ENCODE measurements at places on chromosomes 5 and 9.

DNA sequence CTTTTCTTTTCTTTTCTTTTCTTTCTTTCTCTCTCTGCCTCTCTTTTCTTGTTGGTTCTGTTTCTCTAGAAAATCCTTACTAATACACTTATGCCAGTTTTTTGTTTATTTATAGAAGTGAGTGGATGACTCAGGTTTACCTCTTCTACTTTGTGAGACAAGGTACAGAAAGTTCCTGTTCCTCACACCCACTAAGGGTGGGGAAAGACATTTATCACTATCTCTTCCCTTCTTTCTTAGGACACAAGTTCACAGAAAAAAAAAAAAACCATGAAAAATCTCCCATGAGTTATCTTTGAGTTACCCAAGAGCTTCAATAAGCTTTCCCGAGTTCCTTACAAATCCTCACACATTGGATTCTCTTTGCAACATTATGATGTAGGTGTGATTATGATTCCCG, 60.9 kb upstream of the CD180 start:
- DNase-seq = no peak

DNA sequence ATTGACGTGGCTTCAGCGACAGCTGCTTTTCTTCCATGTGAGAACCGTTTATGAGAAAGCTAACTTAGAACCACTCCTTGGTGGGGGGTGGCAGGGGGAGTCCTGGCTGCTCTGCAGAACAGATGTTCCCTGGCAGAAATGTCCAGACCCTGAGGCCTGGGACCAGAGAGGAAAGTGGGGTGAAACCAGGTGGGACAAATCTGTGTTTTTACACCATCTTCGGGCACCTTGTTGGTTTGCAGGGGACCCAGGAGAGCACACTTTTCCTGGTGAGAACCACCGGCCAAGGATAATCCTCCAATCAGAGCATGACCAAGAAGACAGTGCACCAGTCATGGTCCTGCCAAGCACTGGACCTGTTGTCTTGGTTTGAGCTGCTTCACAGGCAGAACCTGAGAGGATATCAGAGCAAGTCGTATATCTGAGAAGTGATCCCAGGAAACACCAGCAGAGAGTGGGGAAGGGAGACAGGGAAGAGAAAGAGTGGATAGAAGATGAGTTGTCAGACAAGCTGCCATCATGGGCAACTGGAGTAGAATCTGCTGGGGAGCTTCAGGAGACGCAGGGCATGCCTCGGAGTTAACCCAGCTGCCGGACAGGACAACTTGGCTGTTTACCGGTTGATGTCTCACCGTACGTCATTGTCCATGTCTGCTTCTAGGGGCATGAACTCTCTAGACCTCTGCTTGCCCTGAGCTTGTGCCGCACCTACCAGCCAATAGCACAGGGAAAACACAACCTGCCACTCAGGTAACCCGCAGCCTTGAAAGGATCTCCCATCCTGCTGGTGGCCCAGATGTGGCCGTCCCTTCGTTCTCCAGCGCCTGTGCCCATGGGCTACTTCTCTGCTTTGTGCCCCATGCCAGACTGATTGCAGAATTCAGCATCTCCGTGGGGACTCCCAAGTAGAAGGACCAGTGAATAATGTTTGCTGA, 178.4 kb upstream of the MVB12B start:
- DNase-seq = no peak

DNA sequence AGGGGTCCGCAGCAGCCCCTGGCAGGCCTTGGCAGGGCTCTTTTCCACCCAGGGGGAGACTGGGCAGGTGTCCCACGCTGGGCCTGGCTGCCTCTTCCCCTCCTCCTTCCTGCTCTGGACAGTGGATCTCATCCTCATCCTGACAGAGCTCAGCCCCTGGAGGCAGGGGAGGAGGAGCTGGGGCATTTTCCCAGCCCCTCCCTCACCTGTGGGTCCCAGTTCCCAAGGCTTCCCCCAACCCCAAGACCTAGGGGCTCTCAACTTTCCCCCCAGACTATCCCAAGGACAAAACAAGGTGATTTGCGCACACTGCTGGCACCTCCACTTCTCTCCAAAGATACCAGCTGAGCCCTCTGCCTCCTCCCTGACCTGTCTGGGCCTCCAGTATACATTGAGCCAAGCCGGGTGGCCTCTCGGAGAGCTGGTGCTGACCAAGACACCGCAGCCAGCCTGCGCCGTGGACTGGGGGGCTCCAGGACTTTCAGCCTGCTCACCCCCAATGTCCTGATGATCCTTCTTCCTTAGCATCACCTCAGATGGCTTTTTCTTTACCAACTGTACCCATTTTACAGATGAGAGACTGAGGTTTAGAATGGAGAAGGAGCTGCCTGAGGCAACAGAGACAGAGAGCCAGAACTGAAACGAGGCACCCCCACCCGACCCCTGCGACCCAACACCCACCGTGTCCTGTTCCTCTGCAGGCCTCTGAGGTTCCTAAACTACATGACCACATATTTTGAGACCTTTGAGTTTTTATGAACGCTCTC, 126.6 kb downstream of the BARX1 start:
- DNase-seq = no peak

- no peak for DNase-seq
Observed at GRCh38 chr9:97853844-97854695, 1.0 kb downstream of the FOXE1 start.

GRCh38 chr5:139652788-139653241, 4.7 kb downstream of the CXXC5 start:
- DNase-seq = no peak

DNA sequence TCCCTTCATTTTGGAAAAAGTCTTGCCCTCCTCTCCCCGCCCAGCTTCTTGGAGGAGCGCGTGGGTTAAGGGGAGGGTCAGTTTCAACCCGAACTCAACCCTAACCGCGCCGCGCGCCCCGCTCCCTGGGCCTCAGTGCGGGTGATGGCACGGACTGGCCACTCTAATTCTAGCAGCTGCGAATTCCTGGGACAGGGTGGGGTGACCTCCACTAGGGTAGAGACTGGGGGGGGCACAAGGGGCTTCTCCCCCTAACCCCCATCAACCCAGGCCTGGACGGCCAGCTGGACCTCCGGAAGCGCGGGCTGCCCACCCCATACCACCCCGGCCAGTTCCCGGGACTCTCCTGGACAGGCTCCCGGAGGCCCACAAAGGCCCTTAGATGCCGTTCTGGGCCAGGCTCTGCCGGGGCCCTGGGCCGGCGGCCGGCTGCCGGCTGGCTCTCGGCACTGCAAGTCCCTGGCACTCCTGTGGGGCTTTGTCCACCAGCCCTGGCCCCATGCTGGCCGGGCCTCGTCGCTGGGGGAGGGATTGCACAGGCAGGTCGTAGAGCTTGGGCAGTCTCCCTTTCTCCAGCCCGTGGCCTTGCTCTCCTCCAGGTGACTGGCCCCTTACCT, 7.2 kb upstream of the PSD2 start:
- DNase-seq = no peak

GRCh38 chr5:122507581-122507980, 195.5 kb downstream of the SNCAIP start:
- DNase-seq = no peak

DNA sequence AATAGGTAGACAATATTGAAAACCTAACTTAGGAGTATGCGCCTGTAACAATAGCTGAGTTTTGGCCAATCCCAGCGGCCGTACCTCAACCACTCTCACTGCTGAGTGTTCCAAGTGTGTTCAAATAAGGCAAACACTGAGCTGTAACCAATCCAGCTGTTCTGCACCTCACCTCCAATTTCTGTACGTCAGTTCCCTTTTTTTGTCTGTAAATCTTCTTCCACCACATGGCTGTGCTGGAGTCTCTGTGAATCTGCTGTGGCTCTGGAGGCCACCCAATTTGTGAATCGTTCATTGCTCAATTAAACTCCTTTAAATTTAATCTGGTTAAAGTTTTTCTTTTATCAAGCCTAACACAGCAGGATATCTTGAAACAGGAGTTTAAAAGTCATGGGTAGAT, 116.3 kb downstream of the SLC28A3 start:
- no peak for DNase-seq

GRCh38 chr5:139446956-139447779, 7.8 kb upstream of the DNAJC18 start:
- DNase-seq = no peak

DNA sequence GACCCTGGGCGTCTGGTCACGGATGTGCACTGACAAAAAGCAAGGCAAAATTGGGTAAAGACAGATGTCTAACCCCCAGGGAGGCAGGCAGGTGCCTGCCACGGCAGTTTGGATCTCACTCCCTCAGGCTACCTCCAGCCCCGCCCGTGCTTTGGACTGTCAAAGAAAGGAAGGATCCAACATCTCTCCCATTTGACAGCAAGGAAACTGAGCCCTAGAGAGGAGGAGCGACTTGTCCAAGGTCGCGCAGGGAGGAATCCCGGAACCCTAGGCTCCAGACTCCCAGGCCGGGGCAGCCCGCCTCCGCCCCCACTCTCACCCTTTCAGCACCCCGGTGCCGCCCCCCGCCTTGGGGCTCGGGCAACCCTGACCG, 376 bp downstream of the GOLGA1 start:
- DNase-seq = no peak

DNA sequence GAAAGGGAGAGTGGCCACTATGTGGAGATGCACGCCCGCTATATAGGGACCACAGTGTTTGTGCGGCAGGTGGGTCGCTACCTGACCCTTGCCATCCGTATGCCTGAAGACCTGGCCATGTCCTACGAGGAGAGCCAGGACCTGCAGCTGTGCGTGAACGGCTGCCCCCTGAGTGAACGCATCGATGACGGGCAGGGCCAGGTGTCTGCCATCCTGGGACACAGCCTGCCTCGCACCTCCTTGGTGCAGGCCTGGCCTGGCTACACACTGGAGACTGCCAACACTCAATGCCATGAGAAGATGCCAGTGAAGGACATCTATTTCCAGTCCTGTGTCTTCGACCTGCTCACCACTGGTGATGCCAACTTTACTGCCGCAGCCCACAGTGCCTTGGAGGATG, 19.8 kb downstream of the RGMB start:
- no peak for DNase-seq

- DNase-seq = peak; percentile 87
Observed at GRCh38 chr5:179407191-179408175, 62.2 kb upstream of the ADAMTS2 start.

- DNase-seq = no peak
Observed at GRCh38 chr9:114006931-114007691, 71.0 kb downstream of the AMBP start.

GRCh38 chr5:172334641-172335040, 51.1 kb upstream of the UBTD2 start:
- no peak for DNase-seq

DNA sequence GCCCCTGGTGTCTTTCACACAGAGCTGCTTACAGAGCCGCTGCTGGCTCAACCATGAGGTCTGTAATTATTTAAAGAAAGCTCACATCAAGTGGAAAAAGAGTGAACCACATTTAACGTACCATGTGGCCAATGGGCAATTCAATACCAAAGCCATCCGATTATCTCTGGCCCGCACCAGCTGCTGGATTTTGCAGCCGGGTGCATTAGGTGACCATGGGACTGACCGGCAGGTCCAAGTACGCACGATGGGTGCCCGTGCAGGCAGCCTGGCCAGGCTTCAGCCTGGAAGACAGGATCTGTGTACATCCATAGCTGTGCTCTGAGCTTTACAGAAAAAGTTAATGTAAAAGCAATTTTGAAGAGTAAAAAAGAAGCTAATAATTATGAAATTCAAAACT, 20.5 kb downstream of the PPARGC1B start:
- no peak for DNase-seq

DNA sequence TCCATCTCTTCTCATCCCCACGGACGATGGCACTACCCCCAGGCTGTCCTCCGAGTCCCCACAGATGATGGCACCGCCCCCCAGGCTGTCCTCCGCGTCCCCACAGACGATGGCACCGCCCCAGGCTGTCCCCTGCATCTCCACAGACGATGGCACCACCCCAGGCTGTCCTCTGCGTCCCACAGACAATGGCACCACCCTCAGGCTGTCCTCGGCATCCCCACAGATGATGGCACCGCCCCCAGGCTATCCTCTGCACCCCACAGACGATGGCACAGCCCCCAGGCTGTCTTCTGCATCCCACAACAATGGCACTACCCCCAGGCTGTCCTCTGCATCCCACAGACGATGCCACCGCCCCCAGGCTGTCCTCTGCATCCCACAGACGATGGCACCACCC, 57.4 kb upstream of the PTCH1 start:
- no peak for DNase-seq

GRCh38 chr5:54944364-54944763, 41.0 kb downstream of the ESM1 start:
- peak; percentile 66 for DNase-seq

DNA sequence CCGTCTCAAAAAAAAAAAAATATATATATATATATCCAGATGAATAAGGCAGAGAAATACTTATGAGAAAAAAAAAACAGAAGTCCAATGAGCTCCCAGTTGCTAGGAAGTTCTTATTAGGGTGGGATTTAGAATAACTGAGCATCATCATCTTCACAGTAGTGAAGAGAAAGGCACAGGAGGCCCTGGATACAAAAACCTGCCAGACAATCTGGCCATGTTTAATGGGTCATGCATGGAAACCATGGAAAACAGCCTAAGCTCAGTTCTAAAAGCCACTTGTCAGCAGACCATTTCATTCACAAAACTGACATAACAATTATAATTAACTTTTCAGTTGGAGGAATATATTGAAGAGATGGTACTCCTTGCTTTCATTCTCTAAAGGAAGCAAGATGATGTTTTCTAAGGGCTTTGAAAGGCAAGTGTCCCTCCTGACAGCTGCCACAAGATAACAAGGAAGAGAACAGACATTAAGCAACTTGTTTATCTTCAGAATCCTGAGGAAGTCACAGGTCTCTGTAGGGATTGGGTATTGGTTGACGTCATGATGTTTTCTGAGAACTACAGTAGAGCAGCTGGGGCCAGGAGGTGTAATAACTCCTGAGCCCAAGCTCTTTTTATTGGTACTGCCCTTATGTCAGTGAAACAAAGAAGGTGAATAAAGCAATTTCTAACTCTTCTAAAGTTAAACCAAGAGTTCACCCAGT, 463.1 kb downstream of the DMAC1 start:
- DNase-seq = no peak

GRCh38 chr5:129718471-129719090, 29.3 kb upstream of the MINAR2 start:
- no peak for DNase-seq

DNA sequence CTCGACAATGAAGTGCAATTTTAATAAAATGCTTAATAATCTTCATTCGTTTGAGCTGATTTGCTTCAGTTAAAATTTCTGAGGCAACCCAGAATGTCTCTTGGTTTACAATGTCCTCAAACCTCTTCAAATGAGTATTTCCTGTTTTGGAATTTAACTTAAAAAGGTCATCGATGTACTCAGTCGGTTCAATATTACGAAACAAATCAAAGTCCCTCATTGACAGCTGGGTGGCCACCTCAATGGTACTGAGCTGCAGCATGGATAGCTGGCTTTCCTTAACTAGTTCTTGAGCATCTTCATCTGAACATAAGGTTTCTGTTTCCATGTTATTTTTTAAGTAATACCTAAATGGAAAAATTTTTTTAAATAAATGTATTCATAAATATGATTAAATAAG, 173.3 kb downstream of the RAPGEF6 start:
- DNase-seq = no peak
